ENCODE measurements at places on chromosomes 3 and 15. TPM values are rescaled to one million over a fixed set of nuclear protein-coding genes. Genes with fewer than 3 reads are reported as not detected.

MKRN2OS gene
- total RNA-seq = not detected

EFCAB12 gene
- total RNA-seq = under 0.01 TPM

GOLGA8T gene
- total RNA-seq = not detected

DNA sequence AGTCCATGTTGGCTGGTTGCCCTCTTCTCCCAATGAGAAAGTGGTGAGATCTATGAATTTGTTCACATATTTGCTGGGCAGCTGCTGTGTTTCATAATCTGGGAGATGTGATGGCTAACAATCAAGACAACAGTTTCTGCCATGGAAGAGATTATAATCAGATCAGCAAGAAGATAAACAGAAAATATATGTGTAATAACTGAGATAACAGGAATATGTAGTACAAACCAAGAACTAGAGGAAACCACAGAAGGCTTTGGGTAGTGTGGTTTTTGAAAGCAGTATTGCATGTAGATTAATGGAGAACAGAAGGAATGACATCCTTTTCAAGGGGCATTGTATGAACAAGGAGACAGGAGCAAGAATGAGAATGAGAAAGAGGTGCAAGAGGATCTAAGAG lies 12.2 kb upstream of the CSTA start:
- DNase-seq = no peak
- no peaks in the 10 kb centered on the region for H3K27me3 ChIP-seq

GRCh38 chr3:149153402-149153801 lies 24.0 kb downstream of the HPS3 start:
- no peak for DNase-seq
- H3K27me3 ChIP-seq = no peaks in the 10 kb centered on the region
- H3K27ac ChIP-seq = no peak overlapping the region
- no peak overlapping the region for H3K4me3 ChIP-seq

- no peak overlapping the region for H3K4me3 ChIP-seq
- no peaks in the 10 kb centered on the region for H3K27me3 ChIP-seq
- H3K27ac ChIP-seq = no peak overlapping the region
- no peaks in the 10 kb centered on the region for H3K4me1 ChIP-seq
Observed at GRCh38 chr15:59247364-59247763, 40.7 kb downstream of the LDHAL6B start.
